ENCODE measurements at places on chromosomes 3 and 15.

GRCh38 chr3:105862217-105862616 lies 6.6 kb downstream of the CBLB start:
- DNase-seq, result no peak

DNA sequence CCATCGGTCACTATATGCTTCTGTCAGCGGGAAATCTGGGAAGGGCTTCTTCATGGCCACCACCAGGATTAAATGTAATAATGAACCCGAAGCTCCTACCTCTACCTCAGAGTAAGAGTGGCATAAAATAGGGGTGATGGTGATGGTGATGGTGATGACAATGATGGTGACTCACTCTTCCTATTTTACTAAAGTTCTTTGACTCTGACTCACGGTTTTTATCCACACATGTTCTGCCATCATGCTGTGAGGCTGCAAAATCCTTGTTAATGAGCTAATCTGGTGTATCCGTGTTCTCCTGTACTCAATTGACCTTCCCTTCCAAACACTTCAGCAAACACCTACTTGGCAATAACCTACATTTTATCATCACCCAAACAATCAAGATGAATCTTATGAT lies 18.3 kb upstream of the FOXP1 start:
- DNase-seq, result no peak

- DNase-seq, result no peak
Observed at GRCh38 chr3:109478614-109479013, 141.3 kb upstream of the DPPA4 start.

- peak; percentile 50 for DNase-seq
Observed at GRCh38 chr3:69058180-69058946, 6.2 kb upstream of the TMF1 start.

DNA sequence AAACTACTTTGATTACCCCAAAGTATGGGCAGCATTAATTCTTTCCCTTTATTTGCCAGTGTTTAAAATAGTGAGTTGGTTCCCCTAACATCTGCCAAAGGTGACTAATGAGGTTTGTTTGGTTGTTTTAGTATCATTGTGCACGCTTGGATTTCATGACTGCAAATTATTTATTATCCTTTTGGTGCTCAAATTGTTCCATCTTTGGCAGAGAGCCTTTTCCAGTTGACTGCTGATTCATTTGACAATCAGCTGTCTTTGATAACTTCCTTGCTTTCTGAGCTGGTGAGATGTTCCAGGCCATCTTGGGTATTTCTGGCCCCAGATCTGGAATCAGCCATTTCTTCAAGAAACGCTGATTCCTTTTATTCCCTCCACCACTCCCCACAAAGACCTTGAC lies 8.9 kb downstream of the DLEC1 start:
- no peak for DNase-seq

- DNase-seq, result no peak
Observed at GRCh38 chr3:190596349-190597285, 82.7 kb downstream of the IL1RAP start.

DNA sequence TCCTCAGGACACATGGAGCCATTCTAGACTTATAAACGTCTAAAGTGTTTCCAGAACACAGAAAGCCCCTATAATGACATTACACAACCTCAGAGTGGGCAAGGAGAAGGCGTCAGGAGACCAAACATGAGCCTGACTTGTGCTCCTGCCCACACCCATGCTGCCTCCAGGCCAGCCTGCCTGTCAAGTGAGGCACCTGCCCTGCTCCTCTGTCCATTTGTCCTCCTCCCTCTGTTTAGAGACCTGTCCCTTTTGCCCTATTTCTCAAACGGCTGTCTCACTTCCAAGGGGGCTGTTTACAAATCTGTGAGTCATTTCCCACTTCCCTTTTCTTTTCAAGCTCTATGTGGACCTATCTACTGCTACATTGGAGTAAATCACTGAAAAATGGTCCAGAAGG lies 21.0 kb downstream of the ZDHHC3 start:
- no peak for DNase-seq

DNA sequence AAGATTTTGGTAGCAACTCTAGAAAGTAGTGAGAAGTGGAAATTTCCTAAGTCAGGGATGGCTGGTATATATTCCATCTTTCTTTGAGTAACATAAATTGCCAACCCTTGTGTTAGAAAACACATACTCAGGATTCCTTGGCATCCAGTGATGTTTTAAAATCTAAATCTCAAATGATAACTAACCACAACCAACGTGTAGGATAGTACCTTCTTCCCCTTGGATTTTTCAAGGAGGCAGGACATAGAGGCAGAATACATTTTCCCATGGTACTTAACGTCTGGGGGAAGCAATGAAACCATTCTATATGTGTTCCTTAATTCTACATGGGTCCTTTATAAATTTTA lies 93.4 kb downstream of the WDR76 start:
- DNase-seq, result no peak

GRCh38 chr3:62376906-62377877 lies 3.8 kb upstream of the FEZF2 start:
- no peak for DNase-seq

DNA sequence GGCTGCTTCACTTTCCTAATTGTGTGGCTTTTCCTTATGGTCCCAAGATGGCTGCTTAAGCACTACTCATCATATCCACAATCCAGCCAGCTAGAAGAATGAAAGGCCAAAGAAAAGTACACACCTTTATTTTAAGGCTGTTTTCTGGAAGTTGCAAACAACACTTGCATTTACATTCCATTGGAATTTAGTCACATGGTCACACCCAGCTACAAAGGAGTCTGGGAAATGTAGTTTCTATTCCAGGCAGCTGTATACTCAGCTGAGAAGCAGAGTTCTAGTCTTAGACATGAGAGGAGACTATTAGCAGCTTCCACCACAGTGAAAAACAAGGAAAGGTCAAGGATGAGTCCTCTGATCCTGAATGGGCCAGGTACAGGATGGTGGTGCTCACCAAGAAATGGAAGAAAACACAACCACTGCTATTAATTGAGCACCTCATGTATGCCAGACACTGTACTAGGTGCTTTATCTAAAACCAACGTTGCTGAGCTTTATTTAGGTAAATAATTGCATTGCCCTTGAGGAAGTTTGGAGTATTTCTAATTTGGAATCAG lies 28.0 kb upstream of the ATG7 start:
- no peak for DNase-seq

DNA sequence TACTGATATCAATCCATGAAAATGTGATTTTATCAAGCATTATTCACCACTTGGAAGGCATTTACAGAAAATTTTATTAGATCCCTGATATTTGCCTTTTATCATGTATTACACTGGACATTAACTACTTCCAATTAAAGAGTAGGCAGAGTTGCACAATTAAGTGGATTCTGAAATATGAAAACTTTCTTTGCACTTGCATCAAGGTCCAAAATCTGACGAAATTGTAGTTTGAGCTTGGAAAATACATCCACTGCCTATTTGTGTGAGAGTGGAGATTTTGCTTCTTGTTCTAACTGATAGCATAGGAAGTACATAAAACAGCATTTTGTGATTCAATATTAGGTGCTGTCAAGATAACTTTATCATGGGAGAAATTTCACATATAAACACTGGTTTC lies 49.6 kb upstream of the SLC12A8 start:
- DNase-seq, result no peak

DNA sequence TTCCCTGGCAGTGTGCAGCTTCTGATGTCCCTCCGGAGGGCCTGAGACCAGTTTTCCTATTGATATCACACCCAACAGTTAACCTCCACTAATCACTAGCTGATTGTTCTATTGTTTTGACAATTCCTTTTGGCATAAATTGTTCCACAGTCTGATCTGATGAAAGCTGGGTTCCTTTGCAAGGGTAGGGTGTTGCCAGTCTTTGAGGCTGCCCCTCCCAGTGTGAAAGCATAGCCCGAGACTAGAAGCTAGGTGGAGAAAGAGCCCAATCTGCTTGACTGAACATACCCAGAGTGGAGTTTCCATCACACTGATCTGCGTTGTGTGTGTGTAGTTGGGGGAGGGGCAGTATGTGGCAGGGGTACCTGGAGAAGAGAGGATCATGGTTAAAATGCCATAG lies 10.3 kb upstream of the PRICKLE2 start:
- no peak for DNase-seq

DNA sequence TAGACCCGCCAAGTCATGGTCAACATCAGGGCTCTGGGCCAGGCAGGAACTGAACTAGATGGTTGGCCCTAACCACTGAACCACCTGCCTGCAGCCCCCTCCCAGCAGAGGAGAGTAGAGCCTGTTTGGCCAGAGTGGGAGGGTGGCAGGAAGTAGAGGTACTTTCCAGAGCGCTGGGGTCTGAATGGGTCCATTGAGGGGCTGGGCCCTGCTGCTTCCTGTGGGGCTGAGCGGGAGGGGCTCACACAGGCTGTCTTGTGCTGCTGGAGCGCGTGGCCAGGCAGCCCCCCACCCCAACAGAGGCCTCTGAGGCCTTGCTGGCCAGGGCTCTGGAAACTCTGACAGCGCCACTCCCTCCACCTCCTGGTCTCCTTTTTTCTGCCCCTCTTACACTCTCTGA lies 17.4 kb downstream of the CSPG4 start:
- no peak for DNase-seq

DNA sequence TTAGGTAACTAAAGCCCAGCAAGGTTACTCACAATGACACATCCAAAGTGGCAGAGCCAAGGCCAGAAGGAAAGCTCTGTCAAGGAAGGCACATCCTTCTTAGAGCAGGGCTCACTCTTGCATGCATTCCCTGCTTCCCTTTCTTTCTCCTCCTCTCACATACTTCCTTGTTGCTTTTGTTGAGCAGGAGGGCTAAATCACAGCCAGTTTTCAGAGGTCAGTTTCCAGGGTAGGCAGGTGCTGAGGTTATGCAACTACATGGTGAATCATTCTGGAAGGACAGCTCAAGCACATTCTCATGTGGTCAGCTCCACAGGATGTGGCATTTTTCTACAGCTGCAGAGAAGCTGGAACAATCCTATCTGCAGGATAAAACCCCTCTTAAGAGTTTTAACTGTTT lies 275.6 kb downstream of the ZNF621 start:
- DNase-seq, result no peak

DNA sequence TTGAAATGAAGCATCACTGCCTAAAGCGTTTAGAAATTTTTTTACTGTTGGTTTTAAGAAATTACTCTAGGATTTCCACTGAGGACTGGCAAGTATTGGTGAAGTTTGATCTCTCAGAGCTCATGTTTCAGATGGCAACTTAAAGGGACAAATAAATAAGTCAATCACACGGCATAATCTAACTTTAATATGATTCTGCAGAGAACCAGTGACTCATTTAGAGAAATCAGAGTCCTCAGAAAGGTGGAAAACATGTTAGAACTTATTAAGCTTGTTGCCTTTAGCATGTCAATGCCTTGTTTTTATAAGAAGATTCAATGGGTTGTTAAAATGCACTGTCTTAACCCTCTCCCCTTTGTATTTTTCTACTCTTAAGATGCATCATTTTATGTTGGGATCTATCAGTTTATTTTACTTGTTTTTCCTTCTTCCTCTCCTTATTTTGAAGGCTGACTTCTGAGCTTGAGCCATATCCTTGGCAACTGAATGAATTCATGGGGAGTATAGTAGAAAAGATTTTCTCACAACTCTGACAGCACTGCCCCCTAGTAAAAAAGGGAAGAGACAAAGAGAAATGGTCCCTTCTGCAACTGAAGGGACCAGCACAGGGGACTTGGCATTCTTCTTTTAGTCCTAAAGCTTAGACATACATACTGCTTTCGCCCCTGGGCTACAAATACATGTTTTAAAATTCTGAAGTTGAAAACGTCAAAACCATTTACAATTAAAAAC lies 431.2 kb downstream of the LPP start:
- no peak for DNase-seq

DNA sequence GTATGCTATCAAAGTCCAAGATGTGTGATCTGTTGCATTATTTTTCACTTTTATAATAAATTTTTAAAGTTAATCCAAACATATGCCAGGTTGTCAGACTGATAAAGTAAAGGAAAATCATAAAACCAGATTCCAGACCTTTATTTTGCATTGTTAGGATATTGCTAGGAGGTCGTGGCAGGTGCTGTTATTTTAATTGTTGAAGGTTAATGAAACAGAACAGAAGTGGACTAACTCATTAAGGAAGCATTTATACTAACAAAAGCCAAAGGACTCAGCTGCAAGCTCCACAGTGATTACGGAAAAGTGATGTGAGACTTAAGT lies 63.1 kb downstream of the DCLK3 start:
- DNase-seq, result no peak

- DNase-seq, result no peak
Observed at GRCh38 chr3:24678421-24678865, 183.8 kb upstream of the THRB start.

DNA sequence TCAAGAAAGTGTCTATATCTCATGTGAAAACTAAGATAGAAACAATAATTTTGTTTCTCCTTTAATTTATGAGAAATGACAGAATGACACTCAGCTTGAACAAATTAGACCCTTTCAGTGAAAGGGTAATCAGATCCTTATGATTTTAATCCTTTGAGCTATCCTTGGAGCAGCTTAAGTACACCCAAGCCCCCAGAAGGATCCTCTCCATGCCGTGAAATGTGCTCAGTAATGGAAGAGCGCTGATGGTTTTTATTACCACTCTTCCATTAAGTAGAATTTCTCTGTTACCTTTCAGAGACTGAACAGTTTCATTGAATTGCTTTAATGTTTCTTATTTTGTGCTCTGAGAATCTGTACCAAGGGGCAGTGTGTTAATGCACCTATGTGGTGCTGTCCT lies 54.3 kb downstream of the HMG20A start:
- no peak for DNase-seq

GRCh38 chr3:40387895-40388254 lies 891 bp downstream of the ENTPD3 start:
- no peak for DNase-seq

DNA sequence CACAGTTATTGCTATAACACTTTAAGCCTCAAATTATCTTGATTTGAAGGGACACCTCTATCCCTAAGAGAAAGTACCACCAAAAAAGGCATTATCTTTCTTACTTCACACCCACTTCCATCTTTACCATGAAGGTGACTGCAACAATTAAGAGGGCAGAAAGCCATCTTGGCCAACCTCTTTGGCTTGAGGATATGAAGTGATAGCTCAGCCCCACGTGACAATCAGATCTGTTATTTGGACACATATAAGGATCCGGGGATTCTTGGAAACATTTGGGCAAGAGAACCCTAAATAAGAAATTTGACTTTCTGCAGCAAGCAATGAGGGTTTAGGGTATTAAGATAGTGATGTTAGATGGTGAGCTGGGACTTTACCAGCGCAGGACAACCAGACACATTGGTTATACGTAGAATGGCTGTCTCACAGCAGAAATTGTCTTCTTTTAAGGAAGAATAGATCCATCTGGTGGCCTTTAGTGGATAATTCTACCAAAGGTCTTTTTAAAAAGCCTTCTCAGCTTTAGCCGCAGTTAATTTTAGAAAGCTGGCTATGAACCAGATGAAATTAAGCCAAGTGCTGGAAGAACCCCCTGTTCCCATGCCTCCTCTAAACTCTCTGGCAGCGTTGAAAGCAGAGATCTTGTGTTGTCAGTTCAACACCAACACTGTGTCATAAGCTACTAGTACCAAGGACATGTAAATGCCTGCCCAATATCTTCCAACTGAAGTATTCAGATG lies 12.3 kb downstream of the HCLS1 start:
- no peak for DNase-seq

Data from central memory CD4-positive, alpha-beta T cell (primary cell).